NCI-H1417 treated with DMSO at 0.1 percent for 48 hours (cell line): ENCODE measurements at places on chromosomes 2 and 18.

- DNase-seq: no peak
These were observed 35.5 kb downstream of the QPCT start for GRCh38 chr2:37379881-37380296.

DNA sequence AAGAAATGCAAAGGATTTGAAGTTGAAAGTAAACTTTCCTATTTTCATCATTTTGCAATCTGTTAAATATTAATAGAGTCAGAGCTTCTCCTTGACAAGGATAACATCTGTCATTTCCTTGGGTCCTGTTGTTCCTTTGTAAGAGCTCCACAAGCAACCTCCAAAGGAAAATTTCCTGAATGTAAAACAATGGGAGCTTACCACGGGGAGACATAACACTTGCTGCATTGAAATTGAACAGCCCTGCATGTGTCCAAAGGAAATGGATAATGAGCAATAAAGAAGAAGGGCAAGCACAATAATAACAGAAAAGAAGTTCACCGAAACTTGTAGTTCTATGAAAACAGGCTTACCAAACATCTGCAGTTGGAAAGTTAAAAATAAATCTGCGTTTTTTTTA, 42.0 kb upstream of the SCG2 start:
- no peak for DNase-seq

DNA sequence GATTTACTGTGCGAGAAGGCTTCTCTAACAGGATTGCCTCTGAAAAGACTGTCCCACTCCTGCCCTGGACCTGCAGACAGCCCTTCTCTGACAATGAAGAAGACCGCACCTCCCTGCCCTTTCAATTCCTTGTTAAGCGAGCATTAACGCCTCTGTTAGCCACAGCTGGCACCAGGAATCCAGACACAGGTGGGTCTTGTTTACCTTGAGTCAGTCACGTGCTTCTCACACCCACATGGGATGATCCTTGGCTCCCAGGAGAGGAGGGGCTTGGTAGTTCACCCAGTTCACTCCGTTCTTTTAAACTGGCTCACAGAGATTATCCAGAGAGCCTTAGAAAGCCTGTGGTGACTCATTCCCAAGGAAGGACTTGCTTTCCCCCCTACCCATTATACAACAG, 410.5 kb upstream of the MEIS1 start:
- DNase-seq: no peak

- DNase-seq: no peak
These were observed 26.0 kb upstream of the FLACC1 start for GRCh38 chr2:201383136-201383535.

DNA sequence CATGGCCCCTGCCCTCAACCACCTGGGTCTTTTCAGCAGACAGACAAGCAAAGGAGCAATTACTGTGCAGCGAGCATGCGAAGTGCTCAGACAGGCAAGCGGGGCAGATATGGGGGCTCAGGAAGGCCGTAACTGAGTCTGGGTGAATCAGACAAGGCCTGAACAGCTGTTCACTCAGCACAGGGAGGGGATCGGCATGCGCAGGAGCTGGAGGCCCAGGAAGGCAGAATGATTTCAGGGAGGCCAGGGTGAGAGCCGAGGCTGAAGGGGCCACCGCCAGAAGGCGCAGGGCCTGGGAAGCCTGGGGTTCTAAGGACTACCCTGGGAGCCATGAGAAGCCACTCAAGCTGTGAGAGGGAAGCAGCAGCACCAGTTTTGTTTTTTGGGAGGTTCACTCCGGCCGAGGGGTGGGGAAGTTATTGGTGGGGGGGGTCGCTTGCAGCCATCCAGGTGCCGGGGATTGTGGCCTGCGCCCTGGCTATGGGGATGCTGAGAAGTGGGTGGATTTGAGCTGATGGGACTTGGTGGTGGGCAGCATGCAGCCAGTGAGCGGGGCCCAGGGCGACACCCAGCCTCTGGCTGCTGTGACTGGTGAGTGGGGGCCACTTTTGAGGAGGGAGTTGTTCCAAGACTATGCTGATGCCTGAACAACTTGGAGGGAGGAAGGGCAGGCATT, 132.2 kb downstream of the TSN start:
- DNase-seq: no peak

DNA sequence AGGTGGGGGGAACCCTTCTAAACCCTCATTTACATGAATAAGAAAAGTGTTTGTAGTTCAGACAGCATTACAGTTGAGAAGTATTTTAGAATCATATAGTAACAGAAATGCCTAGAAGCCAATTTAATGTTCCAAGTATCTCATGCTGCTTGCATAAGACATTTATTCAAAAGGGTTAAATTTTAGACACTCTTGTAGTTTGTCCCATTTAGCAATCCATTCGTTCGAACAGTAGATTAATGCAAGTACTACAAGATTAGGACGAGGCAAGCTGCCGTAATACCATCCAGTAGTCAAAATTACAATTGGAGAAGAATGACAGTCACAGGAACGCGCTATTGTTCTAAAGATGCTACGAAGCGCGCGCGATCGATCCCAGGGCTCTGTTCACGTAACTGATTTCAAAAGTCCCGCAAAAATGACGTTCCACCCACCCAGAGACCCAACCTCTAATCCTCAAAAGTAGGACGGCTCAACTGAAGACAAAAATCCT, 1.2 kb downstream of the TMEM237 start:
- DNase-seq: peak; percentile 43

- DNase-seq: no peak
These were observed at the start of gene B4GALT6 for GRCh38 chr18:31684279-31685096. Gene B4GALT6, minus strand, starts transcription at chr18:31684581. Its CDS starts 155 bp downstream, at chr18:31684426.

DNA sequence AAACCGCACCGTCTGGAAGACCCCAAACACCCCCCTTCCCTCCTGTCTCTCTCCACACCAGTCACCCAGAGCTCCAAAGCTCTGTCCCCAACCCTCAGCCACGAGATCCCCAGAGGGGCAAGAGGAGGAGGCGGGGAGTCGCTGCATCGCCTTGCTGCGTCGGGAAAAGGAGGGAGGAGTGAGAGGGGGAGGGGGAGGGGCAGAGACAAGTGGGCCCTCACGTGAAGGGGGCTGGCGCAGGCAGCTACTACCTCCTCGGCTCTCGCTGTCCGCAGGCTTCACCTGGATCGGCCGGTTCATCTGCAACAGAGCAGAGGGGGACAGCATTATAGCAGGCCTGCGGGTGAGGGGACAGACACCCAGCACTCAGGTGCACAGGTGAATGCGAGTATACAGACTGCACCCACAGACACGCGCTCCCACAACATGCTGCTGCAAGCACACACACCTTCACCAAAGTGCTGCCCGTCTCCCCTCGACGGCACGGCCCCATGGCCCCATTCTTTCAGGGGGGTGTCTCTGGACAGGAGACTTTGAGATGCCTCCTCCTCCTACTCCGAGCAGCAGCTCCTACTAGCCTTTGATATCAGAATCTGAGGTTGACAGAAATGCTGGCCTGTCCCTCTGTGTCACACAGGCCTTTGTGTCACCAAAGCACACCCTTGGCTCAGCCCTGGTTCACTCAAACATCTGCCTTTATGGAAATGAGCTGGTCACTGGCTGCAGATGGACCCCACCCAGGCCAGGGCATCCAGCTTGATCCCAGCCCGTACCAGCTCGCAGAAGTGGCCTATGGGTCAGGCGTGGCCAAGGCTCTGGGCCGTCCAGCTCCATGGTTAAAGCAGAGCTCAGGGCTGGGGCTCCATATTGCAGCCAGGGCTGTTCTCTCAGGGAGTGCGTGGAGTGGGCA, 243.8 kb downstream of the CELF4 start:
- no peak for DNase-seq

GRCh38 chr2:130376433-130377293, 20.8 kb downstream of the PTPN18 start:
- no peak for DNase-seq

GRCh38 chr2:144459937-144460336, 60.0 kb downstream of the ZEB2 start:
- no peak for DNase-seq

GRCh38 chr2:13508671-13509070, 791.9 kb downstream of the TRIB2 start:
- no peak for DNase-seq

DNA sequence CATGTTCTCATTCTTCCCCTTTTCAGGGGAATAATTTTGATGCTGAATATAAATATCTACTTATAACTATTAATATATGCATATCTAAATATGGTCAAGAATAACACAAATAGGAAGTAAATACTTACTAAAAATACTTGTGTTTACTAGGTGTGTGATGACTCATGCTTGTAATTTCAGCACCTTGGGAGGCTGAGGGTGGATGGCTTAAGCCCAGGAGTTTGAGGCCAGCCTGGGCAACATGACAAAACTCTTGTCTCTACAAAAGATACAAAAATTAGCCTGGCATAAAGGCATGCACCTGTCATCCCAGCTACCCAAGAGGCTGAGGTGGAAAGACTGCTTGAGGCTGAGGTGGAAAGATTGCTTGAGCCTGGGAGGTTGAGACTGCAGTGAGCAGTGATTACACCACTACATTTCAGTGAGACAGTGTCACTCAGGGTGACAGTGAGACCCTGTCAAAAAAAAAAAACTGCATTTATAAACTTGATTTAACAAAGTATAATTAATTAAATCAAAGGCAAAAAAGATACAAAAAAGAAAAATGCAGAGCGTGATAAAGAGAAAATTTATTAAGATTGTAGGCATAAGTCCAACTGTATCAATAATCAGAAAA, 703.1 kb upstream of the VRK2 start:
- DNase-seq: no peak

DNA sequence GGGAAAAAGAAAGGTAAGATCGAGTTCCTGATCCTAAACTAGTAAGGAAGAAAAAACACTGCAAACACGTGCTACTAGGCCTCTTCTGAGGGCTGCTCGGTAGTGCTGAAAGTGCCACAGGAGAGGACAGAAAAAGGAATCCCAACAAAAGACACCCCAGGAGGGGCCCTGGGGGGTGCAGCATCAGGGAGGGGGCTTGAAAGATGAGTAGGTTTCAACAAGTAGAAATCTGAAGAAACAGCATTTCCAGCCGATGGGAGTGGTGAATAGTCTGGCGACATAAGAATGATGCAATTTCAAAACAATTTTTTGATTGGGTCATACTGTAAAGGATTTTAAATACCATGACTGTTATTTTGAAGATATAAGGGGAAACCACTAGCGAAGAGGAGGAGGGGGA, 98.6 kb downstream of the NOL10 start:
- no peak for DNase-seq

DNA sequence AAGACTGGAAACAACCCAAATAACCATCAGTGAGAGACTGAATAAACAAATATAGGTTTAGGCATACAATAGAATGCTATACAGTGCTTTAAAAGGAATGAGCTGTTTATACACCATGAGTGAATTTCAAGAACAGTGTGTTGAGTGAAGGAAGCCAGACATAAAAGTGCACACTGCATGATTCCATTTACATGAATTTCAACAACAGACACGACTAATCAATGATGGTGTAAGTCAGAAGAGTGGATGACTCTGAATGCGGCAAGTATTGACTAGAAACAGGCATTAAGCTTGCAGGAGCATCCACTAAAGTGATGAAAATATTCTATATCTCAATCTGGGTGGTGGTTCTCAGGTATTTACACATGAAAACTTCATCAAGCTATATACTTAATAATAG, 142.7 kb upstream of the SLC39A10 start:
- no peak for DNase-seq

DNA sequence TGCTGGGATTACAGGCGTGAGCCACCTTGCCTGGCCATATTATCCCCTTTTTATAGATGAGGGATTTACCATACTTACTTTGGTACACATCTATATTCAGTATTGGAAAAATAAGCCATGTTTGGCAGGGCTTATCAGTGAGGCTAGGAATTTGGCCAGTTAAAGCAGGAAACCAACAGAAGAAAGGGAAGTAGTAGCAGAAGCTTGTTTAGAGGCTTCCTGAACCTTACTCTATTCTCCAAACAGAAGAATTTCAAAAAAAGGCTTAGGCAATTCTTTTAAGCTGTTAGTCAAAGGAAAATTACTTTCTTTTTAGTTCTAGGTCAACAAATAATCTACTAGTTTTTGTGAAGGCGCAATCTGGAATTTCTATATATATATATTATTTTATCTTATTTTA, 3.2 kb upstream of the GLS start:
- DNase-seq: no peak

GRCh38 chr2:170502361-170503130, 212.6 kb upstream of the SP5 start:
- DNase-seq: no peak

GRCh38 chr2:102107741-102108070, 34.8 kb upstream of the IL1R1 start:
- DNase-seq: no peak

DNA sequence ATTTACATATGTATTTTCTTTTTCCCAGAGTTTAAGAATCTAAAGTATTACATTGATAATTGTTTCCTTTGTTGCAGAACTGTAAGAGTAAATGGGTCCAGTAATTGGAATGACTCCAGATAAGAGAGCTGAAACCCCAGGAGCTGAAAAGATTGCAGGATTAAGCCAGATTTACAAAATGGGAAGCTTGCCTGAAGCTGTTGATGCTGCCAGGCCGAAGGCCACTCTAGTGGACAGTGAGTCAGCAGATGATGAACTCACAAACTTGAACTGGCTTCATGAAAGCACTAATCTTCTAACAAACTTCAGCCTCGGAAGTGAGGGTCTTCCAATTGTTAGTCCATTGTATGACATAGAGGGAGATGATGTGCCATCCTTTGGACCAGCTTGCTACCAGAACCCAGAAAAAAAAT, 183.8 kb upstream of the STON1 start:
- no peak for DNase-seq

- DNase-seq: no peak
These were observed 1.2 kb upstream of the ASB1 start for GRCh38 chr2:238425505-238425978.

DNA sequence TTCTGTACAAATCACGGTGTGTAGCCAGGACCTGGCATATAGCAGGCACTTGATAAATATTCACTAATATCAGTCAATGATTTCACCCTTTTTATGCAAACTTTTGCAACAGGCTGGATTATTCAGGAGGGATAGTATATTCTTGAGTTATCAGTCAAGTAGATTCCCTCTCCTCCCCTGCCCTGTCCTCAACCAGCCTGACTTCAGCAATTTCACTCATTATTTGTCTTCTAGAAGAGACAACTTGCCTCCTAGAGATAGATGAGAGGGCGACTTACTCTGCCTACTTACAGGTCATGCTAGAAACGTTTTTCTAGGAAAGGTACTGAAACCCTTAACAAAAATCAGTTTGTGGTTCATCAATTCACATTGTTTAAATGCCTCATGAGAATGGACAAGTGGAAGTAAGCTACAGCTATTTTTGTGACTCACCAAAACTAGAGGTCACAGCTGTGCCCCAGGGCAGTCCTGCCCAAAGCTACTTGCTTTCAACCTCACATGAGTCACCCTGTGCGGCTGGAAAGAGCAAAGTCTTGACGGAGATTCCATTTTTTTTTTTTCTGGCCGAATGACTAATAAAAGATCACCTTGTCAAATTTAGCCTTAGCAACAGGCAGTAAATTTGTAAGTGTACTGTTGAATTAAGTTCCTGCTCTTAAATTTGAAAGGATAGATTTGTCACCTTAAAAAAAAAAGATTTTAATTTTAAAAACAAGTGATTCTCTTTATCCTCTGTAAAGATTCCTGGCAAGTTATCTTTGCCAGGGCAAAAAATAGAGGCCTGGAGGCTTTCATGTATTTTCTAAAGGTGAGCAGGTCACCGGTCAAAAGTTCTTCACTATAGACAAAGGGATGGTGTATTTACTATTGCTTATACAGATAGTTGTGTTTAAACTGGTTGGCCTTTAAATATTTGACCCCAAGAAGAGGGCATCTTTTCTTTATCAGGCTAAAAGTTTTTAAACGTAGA, 109.0 kb upstream of the SLC35G4 start:
- DNase-seq: no peak
